Right cardiac atrium (tissue), 5 donors: ENCODE measurements at places on chromosomes 7 and 10. TPM values are rescaled to one million over a fixed set of nuclear protein-coding genes. Genes with fewer than 3 reads are reported as not detected.

DNA sequence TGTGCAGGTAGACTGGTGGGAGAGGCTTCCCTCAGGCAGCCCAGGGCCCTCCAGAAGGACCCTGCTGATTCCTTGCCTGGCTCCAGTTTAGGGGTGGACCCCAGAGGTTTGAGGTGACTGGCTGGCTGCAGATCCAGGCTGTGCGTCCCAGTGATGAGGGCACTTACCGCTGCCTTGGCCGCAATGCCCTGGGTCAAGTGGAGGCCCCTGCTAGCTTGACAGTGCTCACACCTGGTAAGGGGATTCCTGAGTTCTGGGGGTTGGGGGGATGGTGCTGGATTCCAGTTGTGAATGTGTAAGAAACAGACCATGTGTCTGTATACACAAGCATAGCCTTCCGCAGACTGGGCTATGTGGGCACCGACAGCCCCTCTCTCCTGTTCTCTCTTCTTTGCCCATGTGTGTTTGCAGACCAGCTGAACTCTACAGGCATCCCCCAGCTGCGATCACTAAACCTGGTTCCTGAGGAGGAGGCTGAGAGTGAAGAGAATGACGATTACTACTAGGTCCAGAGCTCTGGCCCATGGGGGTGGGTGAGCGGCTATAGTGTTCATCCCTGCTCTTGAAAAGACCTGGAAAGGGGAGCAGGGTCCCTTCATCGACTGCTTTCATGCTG is 2.7 kb downstream of the KAZALD1 start:
- no peak for DNase-seq

- DNase-seq = peak; percentile 55
Measured at GRCh38 chr7:1863091-1863900, 193.2 kb downstream of the ELFN1 start.

DNA sequence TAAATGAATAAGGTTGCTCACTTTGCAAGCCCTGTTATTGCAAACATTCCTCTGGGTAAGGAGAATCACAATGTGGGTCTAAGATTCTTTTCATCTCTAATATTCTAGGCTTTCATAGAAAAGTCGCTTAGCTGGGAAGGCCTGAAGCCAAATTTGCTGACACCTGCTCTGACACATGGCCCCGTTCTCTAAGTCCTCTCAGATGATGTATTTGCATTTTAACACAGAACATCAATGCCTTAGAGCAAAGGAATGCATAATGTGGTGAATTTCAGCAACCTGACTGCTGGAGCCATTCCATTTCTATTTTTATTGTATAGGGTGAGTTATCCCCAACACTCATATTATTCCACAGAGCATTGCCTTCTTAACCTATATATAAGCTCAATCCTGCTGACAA is 682.1 kb upstream of the NRP1 start:
- no peak for DNase-seq

DNA sequence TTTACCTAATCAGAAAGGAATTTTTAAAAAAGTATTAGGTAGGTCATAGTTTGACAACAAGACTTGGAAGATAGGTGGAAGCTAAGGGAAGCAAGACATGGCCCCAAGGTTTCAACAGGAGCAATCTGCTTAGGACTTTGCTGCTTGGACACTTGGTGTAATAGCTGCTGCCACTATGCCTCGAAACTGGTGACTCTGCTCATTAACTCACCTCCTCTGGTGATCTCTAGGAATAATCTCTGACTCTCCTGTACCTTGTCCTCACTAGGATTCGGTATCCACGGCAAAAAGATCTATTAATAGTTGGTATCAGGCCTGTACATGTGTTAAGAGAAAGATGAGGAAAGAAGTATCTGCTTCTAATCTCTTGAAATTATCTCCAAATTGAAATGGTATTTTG is 53.1 kb downstream of the PTEN start:
- DNase-seq = no peak

GRCh38 chr7:149838992-149839408 is 825 bp downstream of the ZNF862 start:
- no peak for DNase-seq

The TDRD1 gene
- polyA plus RNA-seq = 0.11 TPM

GRCh38 chr7:55400191-55400590 is 35.1 kb downstream of the LANCL2 start:
- DNase-seq = no peak

The SPDYE5 gene
- not detected for polyA plus RNA-seq

DNA sequence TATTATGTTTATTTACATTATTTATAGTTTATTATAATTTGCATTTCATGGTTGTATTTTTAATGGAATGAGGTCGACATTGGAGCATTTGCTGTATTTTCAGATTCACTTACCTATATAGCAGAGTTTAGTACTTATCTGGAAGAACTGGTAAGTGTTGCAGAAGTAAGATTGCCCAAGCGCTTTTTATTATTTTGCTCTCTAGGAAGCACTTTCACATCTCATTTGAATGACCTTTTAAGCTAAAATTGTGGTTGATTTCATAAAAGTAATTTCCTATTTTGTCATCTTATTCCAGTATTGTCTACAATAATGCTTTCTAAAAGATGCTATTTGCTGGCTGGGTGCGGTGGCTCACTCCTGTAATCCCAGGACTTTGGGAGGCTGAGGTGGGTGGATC is 28.6 kb downstream of the SEC61A2 start:
- no peak for DNase-seq

DNA sequence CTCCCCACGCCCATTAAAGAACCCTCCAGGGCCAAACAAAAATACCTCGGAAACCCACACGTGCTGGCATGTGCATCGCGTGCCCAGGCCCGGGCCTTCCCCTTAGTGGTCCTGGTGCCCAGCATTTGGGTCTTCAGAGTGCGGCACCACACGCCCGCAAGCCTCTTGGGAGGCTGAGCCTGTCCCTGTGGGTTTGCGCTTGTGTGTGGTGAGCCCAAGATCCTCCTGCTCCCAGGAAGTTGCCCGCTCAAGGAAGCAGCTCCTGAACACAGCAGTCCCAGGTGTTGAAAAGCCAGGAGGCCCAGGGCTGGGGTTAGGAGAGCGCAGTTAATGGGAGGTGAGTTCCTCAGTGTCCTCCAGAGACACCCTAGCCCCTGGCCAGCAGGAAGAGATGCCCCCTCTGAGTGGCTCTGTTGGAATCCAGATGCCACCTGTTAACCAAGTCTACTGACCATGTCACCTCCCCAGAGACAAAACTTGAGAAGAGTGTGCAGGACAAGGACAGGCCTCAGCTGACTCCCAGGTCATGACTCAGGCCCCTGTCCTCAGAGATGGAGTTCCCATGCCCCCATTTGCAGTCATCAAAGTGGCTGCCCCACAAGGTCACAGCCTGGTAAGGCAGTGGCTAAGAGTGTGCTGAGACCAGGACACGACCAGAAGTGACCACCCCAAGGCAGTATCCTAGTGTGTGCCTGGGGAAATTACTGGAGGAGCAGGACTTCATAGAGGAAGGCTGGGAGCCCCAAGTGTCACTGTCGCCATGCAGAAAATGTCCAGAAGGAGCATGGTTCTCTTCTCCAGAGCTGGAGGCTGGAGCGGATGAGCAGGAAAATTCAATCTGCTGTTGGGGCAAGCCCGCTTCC is 5.2 kb downstream of the FZD9 start:
- no peak for DNase-seq
